Dorsolateral prefrontal cortex (tissue), 122 donors: ENCODE measurements at places on chromosomes 16 and 17.

GRCh38 chr16:16021020-16021419 is 71.6 kb downstream of the ABCC1 start:
- DNase-seq: no peak

- no peak for DNase-seq
These were observed 744 bp downstream of the TAC4 start for GRCh38 chr17:49846938-49847712.

DNA sequence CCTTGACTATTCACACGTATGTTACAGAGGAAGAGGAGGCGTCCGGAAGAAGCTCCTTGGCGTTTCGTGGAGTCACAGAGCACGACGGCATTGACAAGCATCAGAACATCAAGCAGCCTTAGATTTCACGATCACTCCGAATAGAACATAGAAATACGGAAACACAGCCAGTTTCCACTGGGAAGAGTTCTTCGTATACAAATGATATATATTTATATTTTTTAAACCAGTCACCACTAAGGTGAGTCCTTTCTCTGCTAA is 3.1 kb downstream of the CBLN1 start:
- no peak for DNase-seq

DNA sequence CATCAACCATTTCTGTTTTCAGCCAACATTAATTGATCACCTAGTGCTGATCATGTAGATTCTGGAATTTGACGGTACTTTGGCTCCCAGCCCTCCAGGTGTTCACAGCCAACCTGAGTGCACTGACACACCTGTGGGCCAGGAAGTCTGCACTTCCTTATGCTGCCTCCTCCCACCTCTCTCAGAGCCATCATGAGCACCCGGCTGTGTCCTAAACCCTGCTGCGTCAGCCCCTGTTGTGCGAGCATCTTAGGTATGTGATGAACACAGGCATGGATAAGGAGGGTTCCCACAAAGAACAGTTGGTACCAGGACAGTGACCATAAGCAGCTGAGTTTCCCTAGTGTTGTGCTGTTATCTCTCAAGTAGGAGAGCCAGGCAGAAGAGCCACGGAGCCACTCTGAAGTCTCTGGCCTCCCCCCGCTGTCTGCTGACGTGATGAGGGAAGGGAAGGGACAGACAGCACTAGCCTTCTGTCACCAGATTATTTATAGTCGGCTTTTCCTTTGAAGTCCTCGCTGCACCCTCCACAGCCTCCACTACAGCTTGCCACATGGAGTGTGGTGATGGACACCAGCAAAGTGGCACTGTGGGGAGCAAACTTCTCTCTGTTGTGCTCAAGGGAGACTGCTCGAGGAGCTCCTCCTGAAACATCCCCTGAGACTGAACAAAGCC is 162.8 kb upstream of the ANKFN1 start:
- no peak for DNase-seq

GRCh38 chr16:69079697-69080096 is 25.8 kb upstream of the HAS3 start:
- no peak for DNase-seq

- no peak for DNase-seq
These were observed 599 bp downstream of the TOP3A start for GRCh38 chr17:18314059-18314730.

GRCh38 chr16:57445510-57445909 is 1.7 kb downstream of the CIAPIN1 start:
- no peak for DNase-seq

GRCh38 chr16:30092373-30093010 is 768 bp upstream of the TBX6 start:
- peak; percentile 78 for DNase-seq
